ENCODE measurements at places on chromosomes 11 and 22. TPM values are rescaled to one million over a fixed set of nuclear protein-coding genes. Genes with fewer than 3 reads are reported as not detected.

The APOBEC3B gene
- 9.8 TPM for total RNA-seq

The PRRG4 gene
- total RNA-seq, result 0.07 TPM

The ROBO3 gene
- total RNA-seq, result 0.90 TPM

The VPREB1 gene
- not detected for total RNA-seq

- peak; percentile 93 for DNase-seq
Measured at GRCh38 chr11:57324886-57325734, at the start of gene TNKS1BP1. Gene TNKS1BP1 (minus strand): TSS chr11:57324952. CDS start chr11:57321885, 3,067 bp downstream.

- no peak for DNase-seq
Measured at GRCh38 chr11:80970037-80970436, 1529.2 kb upstream of the TENM4 start.

Data from B cell (primary cell).